ENCODE measurements at places on chromosomes 1 and 21.

DNA sequence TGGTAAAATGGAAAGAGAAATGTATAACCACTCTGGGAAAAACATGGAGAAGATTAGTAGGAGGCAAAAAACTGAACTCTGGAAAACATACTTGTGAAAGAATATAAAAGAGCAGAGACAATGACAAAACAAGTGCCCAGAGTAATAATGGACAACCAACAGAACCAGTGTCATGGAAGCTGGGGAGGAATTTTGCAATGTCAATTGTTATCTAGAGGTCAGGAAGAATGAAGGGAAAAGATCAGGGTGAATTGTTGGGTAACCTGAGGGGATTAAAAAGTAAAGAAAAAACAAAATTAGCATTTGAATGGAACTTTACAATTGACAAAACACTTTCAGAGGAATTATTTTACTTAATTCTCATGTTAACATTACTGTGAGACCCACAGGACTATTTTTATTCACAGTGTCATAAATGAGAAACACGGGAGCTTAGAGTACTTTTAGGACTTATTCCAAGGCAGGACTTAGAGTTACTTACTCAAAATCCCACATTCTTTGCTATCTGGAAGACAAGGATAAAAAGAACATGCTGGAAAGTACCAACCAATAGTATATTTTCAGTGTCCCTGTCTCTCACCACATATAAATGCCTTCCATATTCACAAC, 19.5 kb downstream of the JAM2 start:
- no peak for DNase-seq

DNA sequence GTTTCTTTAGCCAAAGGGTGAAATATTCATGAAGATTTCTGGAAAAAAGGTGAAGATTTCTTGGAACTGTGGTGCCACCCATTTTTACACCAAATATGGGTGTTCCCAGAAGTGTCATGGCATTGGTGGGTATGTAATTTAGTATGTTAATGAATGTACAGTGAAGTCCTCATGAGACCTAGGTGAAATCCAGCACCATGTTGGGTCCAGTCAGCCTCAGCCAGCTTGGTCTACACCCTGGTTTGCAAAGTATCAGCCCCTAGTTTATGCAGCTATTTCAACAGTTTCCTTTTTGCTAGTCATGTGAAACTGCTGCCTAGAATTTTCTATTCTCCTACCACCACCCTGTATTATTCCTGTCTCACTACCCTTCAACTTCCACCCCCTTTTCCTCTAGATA, 63.1 kb upstream of the CXADR start:
- no peak for DNase-seq

GRCh38 chr1:98336472-98337083, 324.9 kb upstream of the SNX7 start:
- DNase-seq, result no peak

DNA sequence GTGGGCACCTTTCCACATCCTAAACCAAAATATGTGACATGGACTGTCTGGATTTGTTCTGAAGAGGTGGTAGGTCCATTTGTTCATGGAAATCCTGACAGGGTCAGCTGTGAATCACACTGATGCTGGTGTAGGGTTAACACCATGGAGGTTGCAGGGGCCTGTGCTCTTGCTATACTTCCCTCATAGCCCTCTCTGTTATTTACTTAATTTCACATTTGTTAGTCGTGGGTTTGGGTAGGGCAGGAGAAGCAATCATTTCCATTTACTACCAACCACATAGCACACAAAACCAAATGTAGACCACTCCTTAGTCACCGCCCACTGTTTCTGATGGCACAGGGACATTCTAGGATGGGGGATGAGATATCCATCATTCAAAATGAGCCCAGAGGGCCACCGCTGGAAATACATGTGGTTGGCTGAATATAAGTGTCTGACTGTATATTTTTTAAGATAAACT, 61.8 kb upstream of the POU2F1 start:
- DNase-seq, result no peak

DNA sequence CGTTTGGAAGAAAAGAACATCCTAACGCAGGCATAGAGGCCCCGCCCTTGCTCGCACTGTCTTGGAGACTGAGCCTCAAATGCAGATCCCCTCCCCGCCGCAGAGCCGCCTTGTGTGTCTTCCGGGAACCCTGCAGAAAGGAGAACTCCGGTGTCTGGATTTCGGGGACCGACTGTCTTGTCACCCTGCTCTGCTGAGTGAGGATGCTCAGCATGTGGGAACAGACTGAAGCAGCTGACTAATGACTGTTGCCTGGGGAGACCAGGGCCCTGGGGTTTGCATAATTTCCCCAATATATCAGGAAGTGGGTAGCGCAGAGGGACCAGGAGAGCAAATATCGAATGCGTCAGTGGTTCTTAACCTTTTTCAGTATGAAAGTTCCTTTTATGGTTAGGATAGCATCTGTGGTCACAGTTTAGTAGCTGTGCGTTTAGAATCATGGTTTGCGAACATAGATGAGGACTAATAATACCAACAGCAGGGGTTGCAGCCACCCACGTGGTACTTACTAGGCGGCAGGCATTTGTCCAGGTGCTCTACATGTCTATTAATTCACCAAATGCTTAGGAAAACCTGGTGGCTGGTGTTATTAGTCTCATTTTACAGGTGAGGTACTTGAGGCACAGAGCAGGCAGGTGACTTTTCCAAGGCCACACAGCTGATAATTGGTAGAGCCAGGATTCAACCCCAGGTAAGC, 14.3 kb downstream of the GPR137B start:
- DNase-seq, result peak; percentile 67

GRCh38 chr1:69497441-69498221, 70.1 kb upstream of the LRRC7 start:
- DNase-seq, result no peak

DNA sequence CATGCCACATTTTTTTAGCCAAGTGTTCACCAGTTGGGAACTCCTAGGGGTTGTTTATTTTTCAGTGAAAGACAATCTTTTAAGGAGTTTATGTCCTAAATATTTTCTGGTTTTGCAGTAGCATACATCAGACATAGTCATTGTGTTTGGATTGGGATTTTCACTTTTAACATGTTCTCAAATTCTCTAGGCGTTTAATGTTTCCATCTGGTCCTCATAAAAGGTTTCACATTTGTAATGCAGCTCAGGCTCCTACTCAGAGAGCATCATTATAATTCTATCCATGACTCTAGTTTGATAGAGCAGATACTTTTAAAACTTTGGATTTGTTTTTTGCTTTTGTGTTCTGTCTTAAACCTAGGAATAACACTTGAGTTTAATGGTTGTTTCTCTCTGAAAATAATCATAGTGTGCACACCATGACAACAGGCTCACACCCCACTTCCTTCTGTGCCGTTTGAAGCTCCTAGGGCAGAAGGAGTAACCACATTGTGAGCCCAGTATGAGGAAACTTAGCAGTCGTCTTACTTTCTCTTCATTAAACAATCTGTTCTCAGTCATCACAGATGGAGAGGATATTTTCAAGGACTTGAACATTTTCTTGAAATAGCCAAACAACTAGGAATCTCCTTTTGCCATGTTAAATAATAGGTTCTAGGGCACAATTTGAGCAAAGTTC, 219.6 kb downstream of the PDE4B start:
- peak; percentile 18 for DNase-seq
